Small intestine (tissue), 16 donors: ENCODE measurements at places on chromosomes 11 and 22.

DNA sequence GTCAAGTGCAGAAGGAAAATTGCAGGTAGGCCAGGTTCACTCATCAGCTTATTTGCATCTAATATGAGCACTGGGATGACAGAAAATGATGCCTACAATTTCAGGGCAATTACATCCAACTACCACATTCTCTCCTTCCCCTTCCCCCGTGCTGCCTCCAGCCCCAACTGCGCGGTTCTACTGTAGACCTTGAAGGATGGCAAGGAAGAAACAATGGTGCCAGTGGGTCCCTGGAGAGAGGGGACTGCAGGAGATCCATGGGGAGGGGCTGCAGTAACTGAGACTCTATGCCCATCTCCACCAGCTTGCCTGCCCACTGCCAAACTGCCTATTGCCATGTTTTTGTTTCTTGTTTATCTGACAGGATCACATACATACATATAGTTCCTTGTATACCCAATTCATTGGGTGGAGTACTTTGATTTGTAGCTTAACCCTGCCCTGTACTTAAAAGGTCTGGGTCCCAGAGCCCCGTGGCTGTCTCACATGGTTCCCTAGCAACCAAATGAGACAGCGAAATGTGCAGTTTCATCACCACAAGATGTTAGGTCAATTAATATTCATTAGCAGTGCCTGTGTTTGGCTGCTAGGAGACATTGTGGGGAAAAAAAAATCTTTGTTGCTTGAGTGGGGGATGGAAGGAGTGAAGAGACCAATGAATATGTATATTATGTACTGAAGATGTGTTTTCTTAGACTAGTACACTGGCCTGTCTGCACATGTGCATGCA lies 253.5 kb upstream of the PLET1 start:
- H3K27ac ChIP-seq, result no peak overlapping the region
- no peak overlapping the region for H3K4me3 ChIP-seq
- H3K27me3 ChIP-seq, result no peaks in the 10 kb centered on the region
- DNase-seq, result no peak
- H3K4me1 ChIP-seq, result no peaks in the 10 kb centered on the region
- H3K36me3 ChIP-seq, result no peaks in the 10 kb centered on the region

DNA sequence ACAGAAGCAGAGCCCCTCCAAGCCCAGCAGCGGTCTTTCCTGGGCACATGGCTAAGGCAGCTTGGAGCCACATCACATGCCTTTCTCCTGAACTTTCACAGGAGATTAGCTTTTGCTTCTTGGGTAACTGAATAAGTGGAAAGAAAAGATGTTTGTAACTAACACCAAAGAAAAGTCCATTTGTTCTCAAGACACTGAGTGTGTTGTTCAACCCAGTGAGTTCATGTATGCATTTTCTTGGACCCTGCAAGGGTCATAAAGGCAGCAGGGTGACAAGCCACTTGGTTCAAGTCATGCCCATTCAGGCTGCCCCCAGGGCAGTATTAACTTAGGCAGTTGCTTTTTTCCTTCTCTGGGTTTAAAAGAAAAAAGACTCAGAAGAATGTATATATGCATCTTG lies 203.4 kb downstream of the FAM76B start:
- DNase-seq, result no peak
- H3K4me1 ChIP-seq, result no peaks in the 10 kb centered on the region

GRCh38 chr22:44387486-44387885 lies 74.7 kb upstream of the SHISAL1 start:
- no peaks in the 10 kb centered on the region for H3K4me1 ChIP-seq
- H3K27me3 ChIP-seq, result no peaks in the 10 kb centered on the region
- no peak for DNase-seq
- H3K27ac ChIP-seq, result no peak overlapping the region
- H3K36me3 ChIP-seq, result no peaks in the 10 kb centered on the region

GRCh38 chr11:123421589-123421988 lies 8.5 kb upstream of the GRAMD1B start:
- peak overlapping the region; percentile 31 for H3K4me3 ChIP-seq
- H3K27ac ChIP-seq, result no peak overlapping the region
- H3K27me3 ChIP-seq, result no peaks in the 10 kb centered on the region
- no peaks in the 10 kb centered on the region for H3K4me1 ChIP-seq

- H3K36me3 ChIP-seq, result peaks cover 37% of the 10 kb centered on the region
- H3K4me3 ChIP-seq, result no peak overlapping the region
- H3K4me1 ChIP-seq, result peaks cover 2% of the 10 kb centered on the region
- H3K27me3 ChIP-seq, result no peaks in the 10 kb centered on the region
These were observed 7.1 kb downstream of the INPPL1 start for GRCh38 chr11:72231396-72232259.

DNA sequence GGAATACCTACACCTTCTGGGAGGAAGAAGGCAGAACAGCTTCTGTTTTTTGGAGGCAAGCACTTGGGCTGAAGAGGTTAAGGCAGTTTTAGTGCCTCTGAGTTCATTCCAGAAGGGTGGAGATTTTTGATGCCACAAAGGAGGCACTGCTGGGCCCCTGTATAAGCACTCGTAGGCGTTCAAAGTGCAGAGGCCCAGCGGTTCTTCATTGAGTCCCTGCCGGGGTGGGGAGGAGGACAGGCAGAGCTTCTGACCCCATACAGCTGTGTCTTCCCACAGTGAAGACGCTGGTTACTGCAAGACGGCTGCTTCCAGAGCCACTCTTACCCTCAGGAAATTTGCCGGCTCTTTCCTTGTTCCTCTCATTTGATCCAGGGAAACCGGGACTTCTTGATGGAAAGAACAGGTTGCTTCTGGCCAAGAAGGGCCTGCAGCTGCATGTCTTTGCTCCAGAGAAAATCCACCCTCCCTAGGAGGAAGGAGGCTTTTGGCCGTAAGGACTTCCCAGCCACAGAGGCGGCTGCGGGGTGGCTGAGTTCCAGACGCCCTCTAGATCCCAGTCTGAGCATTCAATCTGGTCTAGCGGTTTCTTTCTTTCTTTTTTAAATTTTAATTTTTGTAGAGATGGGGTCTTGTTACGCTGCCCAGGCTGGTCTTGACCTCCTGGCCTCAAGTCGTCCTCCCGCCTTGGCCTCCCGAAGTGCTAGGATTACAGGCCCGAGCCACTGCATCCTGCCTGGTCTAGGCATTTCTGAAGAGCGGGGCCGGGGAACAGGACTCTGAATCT lies 9.4 kb downstream of the ADAMTS15 start:
- no peak overlapping the region for H3K4me3 ChIP-seq
- H3K36me3 ChIP-seq, result no peaks in the 10 kb centered on the region
- no peaks in the 10 kb centered on the region for H3K4me1 ChIP-seq
- H3K27me3 ChIP-seq, result no peaks in the 10 kb centered on the region
- peak overlapping the region; percentile 70 for H3K27ac ChIP-seq
- DNase-seq, result no peak

DNA sequence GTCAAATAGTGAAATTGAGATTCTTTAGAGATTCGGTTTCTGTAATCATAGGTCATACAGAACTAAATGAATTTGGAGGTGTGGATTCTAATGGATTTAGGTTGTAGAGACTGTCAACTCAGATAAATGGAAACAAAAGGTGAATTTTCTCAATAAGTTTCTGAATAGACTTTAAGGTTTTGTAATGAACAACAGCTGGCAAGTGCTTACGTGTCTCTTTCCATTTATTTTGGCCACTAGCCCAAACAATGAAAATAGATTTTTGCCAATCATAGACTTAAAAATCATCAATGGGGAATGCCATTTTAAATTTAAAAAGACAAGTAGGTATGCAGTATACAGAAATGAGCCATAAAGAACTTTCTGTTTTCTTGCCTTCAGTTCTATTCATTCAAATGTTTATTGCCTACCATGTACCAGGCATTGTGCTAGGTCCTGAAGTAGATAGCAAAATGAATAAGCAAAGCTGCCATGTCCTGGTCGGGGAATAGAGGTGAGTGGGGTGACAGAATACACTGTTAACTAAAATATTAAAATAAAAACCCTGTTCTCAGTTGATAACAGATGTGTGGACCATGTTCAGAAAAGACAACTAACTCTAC lies 16.9 kb upstream of the TMEM135 start:
- no peak overlapping the region for H3K27ac ChIP-seq
- no peaks in the 10 kb centered on the region for H3K36me3 ChIP-seq
- H3K4me3 ChIP-seq, result no peak overlapping the region
- no peak for DNase-seq
- no peaks in the 10 kb centered on the region for H3K27me3 ChIP-seq
- H3K4me1 ChIP-seq, result no peaks in the 10 kb centered on the region

GRCh38 chr11:64969209-64969608 lies 2.7 kb downstream of the MAJIN start:
- H3K27ac ChIP-seq, result peak overlapping the region; percentile 36
- H3K27me3 ChIP-seq, result peaks cover 9% of the 10 kb centered on the region
- no peaks in the 10 kb centered on the region for H3K36me3 ChIP-seq
- peaks cover 3% of the 10 kb centered on the region for H3K4me1 ChIP-seq

DNA sequence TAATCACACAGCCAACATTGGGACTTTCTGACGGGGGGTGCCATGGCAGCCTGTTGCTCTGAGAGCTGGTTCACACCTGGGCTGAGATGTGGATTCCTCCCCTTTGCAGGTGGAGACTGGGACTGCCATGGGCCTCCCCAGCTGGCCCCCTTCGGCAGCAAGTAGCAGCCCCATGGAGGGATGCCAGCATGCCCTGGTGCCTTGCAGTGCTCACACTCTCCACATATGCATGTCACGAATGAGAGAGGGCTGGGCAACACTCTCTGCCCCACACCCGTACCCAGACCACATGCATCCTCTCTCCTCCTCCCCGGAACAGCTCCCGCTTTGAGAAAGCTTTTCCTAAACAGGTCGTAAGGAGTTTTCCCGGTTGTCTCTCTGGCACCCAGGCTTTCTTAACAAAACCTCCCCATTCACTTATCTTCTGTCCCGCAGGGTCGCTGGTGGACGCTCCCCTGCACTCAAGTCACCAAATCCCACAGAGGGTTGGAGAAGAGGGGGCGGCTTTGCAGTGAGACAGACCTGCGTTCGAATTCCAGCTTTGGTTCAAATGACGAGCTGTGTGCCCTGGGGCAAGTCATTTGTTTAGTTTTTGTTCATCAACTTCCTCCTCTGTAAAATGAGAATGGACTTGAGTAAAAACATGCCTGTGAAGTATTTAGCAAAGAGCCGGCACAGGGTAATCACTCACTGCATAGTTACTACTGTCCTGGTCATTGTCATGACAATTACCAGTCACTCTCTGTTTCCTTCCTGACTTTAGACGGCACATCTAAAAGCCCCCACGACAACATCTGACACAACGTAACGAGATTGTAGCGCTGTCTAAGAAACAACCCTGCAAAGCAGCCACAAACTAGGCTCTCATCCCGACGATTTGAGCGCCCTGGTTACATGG lies 231.3 kb upstream of the B3GAT1 start:
- peaks cover 16% of the 10 kb centered on the region for H3K27me3 ChIP-seq
- no peaks in the 10 kb centered on the region for H3K36me3 ChIP-seq
- H3K4me1 ChIP-seq, result no peaks in the 10 kb centered on the region

- DNase-seq, result peak; percentile 35
- no peaks in the 10 kb centered on the region for H3K4me1 ChIP-seq
- no peaks in the 10 kb centered on the region for H3K27me3 ChIP-seq
- peak overlapping the region; percentile 78 for H3K4me3 ChIP-seq
These were observed 471 bp downstream of the RNF185 start for GRCh38 chr22:31160328-31160978.

GRCh38 chr11:76025068-76025467 lies 181.2 kb downstream of the WNT11 start:
- H3K4me1 ChIP-seq, result no peaks in the 10 kb centered on the region
- no peak overlapping the region for H3K27ac ChIP-seq
- DNase-seq, result no peak
- no peaks in the 10 kb centered on the region for H3K27me3 ChIP-seq
- no peaks in the 10 kb centered on the region for H3K36me3 ChIP-seq

- DNase-seq, result no peak
- H3K4me3 ChIP-seq, result no peak overlapping the region
- H3K4me1 ChIP-seq, result no peaks in the 10 kb centered on the region
- no peaks in the 10 kb centered on the region for H3K36me3 ChIP-seq
- no peak overlapping the region for H3K27ac ChIP-seq
These were observed 648.5 kb upstream of the KIRREL3 start for GRCh38 chr11:127649071-127649470.

DNA sequence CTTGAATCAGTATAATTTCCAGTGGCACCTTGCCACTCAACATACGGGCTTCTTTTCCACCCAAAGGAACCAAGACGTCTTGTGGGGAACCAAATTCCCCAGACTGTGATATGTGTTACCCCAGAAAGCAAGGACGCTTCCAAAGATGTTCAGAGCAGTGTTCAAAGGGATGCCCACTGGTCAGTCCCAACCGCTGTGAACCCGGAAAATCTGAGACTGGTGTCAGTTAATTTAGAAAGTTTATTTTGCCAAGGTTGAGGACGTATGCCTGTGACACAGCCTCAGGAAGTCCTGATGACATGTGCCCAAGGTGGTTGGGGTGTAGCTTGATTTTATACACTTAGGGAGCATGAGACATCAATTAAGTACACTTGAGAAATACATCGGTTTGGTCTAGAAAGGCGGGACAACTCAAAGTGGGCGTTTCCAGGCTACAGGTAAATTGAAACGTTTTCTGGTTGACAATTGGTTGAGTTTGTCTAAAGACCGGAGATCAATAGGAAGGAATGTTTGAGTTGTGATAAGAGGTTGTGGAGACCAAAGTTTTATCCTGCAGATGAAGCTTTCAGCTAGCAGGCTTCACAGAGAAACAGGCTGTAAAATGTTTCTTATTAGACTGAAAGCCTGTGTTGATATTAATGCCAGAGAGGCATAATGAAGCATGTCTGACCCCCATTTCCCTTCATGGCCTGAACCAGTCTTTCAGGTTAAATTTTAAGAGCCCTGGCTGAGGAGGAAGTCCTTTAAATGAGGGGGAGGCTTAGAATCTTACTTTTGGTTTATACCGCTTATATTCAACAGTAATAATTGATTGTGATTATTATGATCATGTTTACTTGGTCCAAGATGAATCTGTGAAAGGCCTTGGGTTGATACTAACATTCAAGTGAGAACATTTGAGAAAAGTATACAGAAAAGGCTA lies 6.8 kb downstream of the APOL3 start:
- H3K27me3 ChIP-seq, result no peaks in the 10 kb centered on the region
- H3K27ac ChIP-seq, result peak overlapping the region; percentile 79
- peaks cover 8% of the 10 kb centered on the region for H3K36me3 ChIP-seq
- H3K4me3 ChIP-seq, result no peak overlapping the region
- peak; percentile 76 for DNase-seq

GRCh38 chr11:83355391-83355790 lies 69.2 kb upstream of the CCDC90B start:
- H3K4me1 ChIP-seq, result no peaks in the 10 kb centered on the region
- H3K27ac ChIP-seq, result no peak overlapping the region
- H3K27me3 ChIP-seq, result no peaks in the 10 kb centered on the region

GRCh38 chr11:96506041-96506440 lies 116.2 kb downstream of the JRKL start:
- H3K4me1 ChIP-seq, result no peaks in the 10 kb centered on the region
- no peak for DNase-seq
- no peaks in the 10 kb centered on the region for H3K27me3 ChIP-seq
- H3K36me3 ChIP-seq, result no peaks in the 10 kb centered on the region
- no peak overlapping the region for H3K27ac ChIP-seq

GRCh38 chr11:100681064-100681502 lies 6.0 kb upstream of the ARHGAP42 start:
- H3K27me3 ChIP-seq, result no peaks in the 10 kb centered on the region
- H3K4me3 ChIP-seq, result no peak overlapping the region
- peak; percentile 85 for DNase-seq
- no peaks in the 10 kb centered on the region for H3K36me3 ChIP-seq
